ENCODE measurements at places on chromosomes 1 and 21.

DNA sequence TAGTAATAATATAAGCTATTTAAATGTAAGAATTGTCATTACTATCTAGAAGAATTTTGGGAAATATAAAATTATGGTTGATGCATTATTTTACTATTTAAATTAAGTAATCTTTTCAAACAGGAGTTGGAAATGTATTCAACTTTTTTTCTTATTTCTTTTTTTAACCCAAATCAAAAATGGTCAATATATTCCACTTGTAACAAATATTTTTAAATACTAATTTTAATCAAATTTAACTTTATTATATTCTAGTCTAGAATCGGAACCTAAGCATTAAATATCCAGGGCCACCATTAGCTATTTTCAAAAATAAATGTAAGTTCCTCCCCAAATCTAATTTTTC, 37.2 kb upstream of the S1PR1 start:
- DNase-seq: no peak

DNA sequence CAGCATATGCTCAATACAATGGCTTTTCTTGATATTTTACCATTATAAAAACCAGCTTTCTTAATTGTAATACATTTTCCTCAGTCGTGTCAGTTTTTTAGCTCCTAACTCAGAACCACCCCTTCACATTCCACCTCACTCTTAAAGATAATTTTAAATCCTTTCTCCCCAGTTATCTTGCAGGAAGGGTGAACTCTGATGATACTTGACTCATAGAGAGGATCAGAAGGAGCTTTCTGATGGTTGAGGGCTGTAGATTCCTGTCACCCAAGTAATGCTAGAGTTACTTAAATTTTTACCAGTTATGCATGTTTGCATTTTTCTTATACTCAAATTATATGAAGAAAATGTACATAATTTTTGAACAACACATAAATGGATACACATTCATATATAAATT, 233.7 kb downstream of the NCAM2 start:
- DNase-seq: no peak

- DNase-seq: peak; percentile 40
Observed at GRCh38 chr1:86774305-86775295, 70.2 kb downstream of the SH3GLB1 start.

GRCh38 chr1:65830306-65830705, 37.6 kb downstream of the PDE4B start:
- DNase-seq: no peak

DNA sequence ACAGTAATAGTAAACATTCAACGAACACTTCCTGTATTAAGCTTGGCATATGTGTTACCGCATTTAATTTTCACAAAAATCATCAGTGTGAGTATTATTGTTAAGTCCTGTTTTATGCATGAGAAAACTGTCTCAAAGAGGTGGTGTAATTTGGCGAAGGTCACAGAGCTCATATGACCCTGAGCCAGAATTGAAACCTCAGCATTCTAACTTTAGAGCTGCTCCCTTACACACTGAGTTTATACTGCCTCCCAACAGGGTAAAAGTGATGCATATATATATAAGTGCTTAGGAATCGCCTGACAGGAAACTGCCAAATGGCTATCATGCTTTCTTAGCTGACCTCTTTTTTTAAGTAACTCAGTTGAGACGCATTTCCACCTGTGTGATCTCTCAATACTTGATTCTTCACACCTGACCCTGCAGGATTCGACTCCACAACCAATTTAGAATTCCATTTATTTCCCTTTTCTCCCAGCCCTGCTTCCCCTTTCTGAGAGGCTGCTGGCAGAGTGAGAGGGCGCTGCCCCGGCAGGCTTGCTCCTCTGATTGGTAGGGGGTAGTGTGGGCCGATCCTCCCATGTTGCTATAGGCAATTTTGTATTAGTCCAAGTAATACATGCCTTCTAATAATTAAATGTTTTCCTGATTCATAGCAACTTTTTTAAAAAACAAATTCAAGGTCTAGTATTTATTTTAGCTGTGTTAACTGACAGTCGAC, 40.5 kb downstream of the ZBTB40 start:
- DNase-seq: no peak

DNA sequence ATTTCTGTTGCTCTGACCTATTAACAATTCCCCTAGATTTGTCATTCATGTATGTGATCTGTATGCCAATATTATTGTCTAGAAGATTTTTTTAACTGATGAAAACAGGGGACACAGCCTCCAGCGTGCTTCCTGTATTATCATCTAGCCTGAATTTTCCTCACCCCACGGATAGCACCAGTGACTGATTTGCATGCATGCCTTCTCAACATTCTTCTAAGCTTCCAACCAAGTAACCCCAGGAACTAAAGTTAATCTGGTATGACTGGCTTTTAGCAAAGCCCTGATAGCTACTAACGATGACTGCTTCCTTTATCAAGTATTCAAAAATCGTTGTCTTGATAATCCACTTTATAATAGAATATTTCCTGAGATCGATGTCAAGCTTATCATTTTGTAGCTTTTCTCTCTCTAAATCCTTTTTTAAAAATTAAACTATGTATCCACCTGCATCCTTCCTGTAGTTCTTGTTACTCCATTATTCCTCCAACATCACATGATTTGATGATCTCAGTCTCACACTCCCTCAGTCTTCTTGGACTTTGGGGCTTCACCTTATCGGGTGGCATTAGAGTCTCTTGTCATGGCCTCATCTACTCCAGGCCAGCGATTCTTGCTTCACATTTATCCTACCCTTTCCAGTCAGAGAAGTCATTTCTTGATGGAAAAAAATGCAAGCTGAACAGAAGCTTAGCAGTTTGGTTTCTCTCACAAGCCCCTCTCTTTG, 19.0 kb downstream of the BCAR3 start:
- no peak for DNase-seq

- DNase-seq: no peak
Observed at GRCh38 chr21:33033961-33034413, 8.3 kb downstream of the OLIG2 start.

- no peak for DNase-seq
Observed at GRCh38 chr1:211737115-211738035, 62.0 kb upstream of the NEK2 start.

GRCh38 chr1:2583871-2584351, 2.7 kb upstream of the PRXL2B start:
- DNase-seq: no peak

DNA sequence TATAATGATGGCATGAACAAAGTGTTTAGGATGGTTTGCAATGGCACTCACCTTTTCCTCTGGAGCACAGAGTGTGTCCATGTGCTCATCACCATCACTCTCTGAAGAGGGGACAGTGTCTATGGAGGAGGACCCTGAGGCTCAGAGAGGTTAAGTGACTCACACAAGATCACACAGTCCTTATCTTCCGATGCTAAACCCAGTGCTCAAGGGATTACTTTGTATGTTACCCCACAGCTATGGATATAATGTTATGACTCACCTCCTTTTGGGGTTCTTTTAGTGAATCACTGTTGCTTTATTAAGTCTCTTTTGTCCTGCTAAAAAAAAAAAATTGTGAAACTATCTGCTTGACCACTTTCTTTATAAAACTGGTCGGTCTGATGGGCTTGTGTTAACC, 67.6 kb downstream of the TENT5C start:
- DNase-seq: no peak

- no peak for DNase-seq
Observed at GRCh38 chr1:37448691-37449417, 25.5 kb upstream of the ZC3H12A start.

- no peak for DNase-seq
Observed at GRCh38 chr21:46618738-46619379, 14.0 kb upstream of the S100B start.

- DNase-seq: no peak
Observed at GRCh38 chr1:54697896-54698295, 17.8 kb upstream of the TTC4 start.

- no peak for DNase-seq
Observed at GRCh38 chr1:212498283-212499040, 65.7 kb downstream of the NENF start.

DNA sequence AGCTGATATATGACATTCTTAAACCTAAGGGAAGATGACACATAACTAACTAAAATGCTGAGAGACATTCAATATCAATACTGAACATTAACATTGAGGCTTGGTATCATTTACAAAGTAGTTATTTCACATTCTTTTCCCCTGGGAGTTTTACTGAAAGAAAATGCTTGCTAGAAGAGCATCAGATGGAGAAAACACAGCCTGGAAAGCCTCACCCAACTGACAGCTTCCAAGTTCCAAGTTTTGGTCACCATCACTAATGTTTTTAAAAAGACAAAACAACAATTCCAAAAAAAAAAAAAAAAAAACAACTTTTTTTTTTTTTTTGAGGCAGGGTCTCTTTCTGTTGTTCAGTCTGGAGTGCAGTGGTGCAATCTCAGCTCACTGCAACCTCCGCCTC, 80.6 kb downstream of the DSCAM start:
- DNase-seq: no peak

- DNase-seq: no peak
Observed at GRCh38 chr1:167200749-167201148, 19.9 kb upstream of the POU2F1 start.

GRCh38 chr1:183968386-183968785, 69.1 kb downstream of the COLGALT2 start:
- no peak for DNase-seq

DNA sequence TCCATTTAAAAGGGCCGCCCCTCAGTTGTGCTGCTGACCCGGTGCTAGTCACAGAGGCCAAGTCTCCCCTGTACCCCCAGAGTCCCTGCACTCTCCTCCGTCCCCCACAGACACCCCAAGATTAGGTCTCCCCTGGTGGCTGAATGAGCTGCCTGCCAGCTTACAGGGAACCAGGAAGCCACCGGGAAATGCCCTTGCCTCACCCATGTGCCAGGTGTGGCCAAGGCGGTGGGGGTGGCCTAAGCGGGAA, 32.7 kb downstream of the HSPG2 start:
- DNase-seq: no peak

- DNase-seq: no peak
Observed at GRCh38 chr1:40662864-40663263, 2.6 kb downstream of the RIMS3 start.

GRCh38 chr1:34070201-34070836, 94.7 kb downstream of the CSMD2 start:
- no peak for DNase-seq

- DNase-seq: no peak
Observed at GRCh38 chr21:16195538-16195910, 465.7 kb downstream of the USP25 start.

GRCh38 chr1:9482816-9483572, 56.3 kb upstream of the SLC25A33 start:
- DNase-seq: peak; percentile 87

GRCh38 chr1:19343617-19344350, 31.7 kb downstream of the SLC66A1 start:
- DNase-seq: no peak

- peak; percentile 20 for DNase-seq
Observed at GRCh38 chr1:86504137-86504479, 35.4 kb downstream of the CLCA1 start.

DNA sequence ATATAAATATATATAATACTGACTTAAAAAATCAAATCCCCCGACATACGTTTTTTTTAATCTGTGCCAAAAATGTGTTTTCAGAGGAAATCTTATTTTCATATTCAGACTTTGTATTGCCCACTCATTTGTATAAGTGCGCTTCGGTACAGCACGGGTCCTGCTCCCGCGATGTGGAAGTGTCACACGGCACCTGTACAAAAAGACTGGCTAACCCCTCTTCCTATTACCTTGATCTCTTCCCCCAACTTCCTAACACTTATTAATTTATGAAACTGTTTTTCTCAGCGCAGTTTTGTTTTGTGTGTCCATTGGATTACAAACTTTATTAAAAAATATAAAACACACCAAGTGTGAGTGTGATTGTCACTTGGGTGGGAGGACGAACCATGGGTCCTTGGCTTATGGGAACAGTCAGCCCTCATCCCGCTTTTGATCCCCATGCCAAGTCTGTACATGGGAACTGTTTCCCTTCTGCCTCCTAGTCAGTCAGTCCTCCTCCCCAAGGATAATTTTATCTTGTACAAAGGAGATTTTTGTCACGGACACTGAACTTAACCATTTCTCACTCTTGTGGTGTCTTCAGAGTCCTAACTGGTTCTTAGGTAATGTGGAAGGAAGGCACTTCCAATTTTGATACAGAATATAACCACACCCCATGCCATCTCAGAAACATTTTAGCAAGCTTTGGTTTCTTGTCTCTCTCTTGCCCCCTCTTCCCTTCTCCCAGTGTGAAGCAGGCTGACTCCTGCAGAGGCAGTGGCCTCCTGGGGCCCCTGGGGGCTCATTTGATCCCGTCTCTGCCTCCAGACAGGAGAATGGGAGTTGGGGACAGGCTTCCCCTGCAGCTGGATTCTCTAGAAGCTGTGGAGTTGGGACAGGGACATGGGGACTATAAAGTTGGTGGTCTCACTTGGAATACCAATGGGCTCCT, 35.5 kb downstream of the ZBTB17 start:
- DNase-seq: no peak

DNA sequence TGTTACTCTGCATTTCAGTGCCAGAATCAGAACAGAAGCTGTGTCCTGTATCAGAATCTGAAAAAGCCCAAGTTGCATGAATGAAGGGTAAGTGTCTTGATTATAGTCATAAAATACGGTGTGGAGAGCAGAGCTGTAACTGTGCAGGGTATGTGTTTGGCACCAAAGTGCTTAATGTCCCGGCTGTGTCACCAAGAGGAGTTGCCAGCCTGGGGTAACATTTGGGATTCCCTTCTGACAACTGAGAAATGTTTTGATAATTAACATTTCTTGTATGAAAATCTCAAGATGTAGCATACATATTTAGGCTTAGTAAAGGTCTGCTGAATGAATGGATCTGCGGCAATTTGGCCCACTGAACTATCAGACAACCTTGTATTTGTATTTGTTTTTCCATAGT, 33.3 kb downstream of the AKNAD1 start:
- no peak for DNase-seq

DNA sequence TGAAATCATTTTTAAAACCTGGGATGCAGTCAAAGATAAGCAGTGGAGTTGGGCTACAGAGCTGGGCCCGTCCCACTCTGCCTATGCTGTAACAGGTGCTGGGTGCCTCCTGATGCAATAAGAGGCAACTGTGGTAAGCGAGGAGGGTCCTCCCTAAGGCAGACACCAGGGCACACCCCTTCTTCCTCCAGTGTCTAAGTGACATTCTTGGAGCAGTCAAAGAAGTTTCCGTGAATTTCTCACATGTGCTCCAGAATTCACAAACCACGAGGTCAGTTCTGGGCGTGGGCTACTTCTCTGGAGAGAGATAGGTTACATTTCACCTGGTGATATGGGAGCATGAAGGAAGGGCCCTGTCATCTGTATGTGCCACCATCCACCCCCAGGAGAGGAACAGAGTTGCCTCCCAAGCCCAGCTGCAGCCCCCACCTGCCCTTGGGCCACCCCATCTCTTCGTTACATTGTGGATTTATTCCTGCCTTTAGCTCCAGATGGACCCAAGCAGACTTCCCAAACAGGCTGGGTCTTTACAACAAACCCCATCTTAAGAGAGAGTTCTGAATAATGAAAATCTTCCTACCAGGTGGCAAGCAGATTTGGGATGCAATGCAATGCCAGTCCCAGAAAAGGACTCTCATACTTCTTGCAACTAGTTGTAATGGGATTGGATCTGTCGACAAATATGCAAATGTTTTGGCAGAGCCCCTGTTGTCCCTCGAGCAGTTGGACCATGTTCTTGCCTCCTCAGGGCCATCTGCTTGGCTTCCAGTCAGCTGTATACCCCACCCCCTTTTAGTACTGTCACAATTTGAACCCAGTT, 82.5 kb upstream of the CNTN2 start:
- DNase-seq: no peak

- DNase-seq: no peak
Observed at GRCh38 chr1:200558866-200559459, 61.6 kb downstream of the KIF14 start.

Measured in ovary (tissue), 10 donors.